ENCODE measurements at places on chromosomes 2 and 18. TPM values are rescaled to one million over a fixed set of nuclear protein-coding genes. Genes with fewer than 3 reads are reported as not detected.
A peak's percentile ranks its signal among the peaks of the same experiment; 100 is the strongest.

THAP4 gene
- 33.0 TPM for total RNA-seq

DNA sequence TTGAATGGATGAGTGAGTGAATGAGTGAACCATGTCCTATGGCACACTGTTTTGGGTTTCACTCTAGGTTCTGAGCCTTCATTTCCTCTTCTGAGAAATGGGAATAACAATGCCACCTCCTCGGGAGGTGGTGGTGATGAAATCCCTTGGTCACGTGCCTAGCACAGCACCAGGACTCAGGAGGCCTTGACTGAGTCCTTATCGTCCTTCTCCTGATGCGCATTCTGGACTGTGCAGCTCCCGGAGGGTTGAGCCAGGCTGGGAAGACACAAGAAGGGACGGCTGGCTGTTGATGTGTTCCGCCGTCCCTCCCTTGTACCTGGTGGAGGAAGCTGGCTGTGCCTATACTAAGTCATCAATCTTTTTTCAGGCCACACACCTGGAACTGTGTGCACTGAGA is 437.3 kb downstream of the ZNF521 start:
- DNase-seq, result no peak

GRCh38 chr2:153917570-153917969 is 45.8 kb downstream of the GALNT13 start:
- no peak for DNase-seq

FAM110C gene
- not detected for total RNA-seq

ACADL gene
- not detected for total RNA-seq

PAX8 gene
- 5.4 TPM for total RNA-seq

CD8B gene
- total RNA-seq, result not detected

MBD2 gene
- total RNA-seq, result 17.0 TPM

CHRND gene
- not detected for total RNA-seq

DNA sequence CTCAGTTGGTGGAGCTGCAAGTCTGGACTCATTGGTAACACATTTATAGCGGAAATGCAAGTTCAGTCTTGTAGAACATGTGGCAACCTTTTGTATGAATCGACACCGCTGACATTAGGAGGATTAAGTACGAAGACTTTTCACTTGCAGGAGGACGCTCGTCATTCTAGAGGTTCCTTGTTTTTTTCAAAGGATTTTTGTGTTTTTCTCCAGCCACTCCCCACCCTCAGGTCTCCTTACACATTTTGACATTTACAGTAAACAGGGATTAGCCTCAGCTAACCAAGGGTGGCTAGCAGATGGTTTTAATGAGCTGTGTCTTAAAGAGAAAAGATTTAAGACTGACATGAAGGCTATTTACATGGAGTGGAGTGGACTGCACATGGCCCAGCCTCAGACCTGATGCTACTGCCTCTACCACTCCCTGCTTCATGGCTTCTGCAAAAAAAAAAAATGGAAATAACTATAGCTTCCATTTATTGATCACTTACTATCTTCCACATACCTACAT is 173.8 kb downstream of the TRIB2 start:
- DNase-seq, result no peak

- DNase-seq, result no peak
Observed at GRCh38 chr2:100630473-100630977, 67.7 kb downstream of the PDCL3 start.

TMEM178A gene
- 0.10 TPM for total RNA-seq

EEF1B2 gene
- 438 TPM for total RNA-seq

DNA sequence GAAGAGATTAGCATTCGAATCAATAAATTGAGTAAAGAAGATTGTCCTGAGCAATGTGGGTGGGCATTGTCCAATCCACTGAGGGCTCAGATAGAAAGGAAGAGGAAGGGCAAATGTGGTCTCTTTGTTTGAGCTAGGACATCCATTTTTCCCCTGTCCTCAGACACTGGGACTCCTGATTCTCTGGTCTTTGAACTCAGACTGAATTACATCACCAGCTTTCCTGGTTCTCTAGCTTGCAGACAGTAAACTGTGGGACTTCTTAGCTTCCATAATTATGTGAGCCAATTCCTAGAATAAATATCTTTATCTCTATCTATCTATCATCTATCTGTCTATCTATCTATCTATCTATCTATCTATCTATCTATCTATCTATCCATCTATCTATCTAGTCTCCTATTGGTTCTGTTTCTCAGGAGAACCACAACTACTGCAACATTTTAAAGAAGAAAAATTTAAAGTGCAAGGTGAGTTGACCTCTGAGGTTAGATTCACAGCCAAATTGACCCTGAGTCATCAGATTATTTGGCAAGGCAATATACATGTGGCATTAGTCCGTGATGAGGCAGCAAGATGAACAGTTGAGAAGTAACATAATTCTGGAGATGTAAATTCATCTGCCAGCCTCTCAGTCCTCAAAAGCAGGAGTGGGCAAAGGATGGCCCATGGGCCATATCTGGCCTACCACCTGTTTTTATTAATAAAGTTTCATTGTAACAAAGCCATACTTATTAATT is 191.4 kb downstream of the PDE11A start:
- DNase-seq, result peak; percentile 4

HOXD8 gene
- 11.7 TPM for total RNA-seq

GNLY gene
- total RNA-seq, result not detected

DNA sequence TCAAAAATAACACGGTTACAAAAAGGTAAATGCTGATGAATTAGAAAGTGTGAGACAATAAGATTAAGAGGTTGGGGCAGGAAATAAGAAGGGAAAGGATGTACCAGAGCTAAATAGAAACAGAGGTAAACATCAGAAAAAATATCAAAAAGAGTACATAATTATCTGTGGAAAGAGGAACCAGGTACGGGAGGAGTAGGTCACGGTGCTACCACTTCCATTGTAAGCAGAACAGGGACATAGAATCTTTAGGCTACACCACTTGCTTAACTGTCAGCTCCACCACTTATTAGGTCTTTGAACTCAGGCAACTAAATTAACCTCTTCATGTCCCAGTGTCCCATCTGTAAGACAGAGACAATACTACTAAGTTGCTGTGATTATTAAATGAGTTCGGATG is 350.3 kb downstream of the LRATD1 start:
- no peak for DNase-seq

DNA sequence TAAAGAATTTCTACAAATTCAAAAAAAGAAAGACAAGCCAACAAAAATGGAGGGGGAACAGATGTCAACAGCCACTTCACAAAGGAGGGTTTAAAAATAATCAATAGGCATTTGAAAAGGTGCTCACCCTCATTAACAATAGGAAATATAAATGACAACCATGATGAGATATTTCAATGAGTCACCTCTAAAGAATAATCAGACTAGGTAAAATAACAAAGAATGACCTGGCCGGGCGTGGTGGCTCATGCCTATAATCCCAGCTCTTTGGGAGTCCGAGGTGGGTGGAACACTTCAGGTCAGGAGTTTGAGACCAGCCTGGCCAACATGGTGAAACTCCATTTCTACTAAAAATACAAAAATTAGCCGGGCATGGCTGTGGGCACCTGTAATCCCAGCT is 133.6 kb downstream of the KCNE4 start:
- DNase-seq, result no peak

- DNase-seq, result no peak
Observed at GRCh38 chr2:117232305-117232704, 582.2 kb upstream of the DDX18 start.

MFSD6 gene
- total RNA-seq, result 8.2 TPM

POTEI gene
- not detected for total RNA-seq

GRCh38 chr2:122340246-122340645 is 584.8 kb downstream of the TSN start:
- DNase-seq, result peak; percentile 30

GRCh38 chr2:17821535-17822444 is 5.5 kb downstream of the MSGN1 start:
- no peak for DNase-seq

GRCh38 chr2:100643467-100643866 is 80.7 kb downstream of the PDCL3 start:
- DNase-seq, result no peak

SKA1 gene
- total RNA-seq, result 36.4 TPM

DNA sequence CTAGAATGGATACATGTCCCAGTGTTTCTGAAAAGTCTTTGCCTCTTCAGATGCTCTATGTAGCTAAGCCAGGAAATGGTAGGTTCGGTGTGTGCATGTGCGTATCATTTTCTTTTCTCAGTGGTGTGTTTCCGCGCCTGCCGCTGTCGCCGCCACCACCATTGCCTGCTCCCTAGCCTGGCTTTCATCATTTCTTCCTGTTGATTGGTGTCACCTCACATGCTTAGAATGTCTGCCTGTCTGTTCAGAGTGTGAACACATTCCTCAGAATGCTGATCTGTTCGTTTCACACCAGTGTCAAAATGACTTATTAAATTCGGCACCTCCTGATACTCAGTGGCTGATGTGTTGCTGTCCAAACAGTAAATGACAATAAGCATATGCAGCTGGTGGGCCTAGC is 255.2 kb upstream of the SPRED2 start:
- no peak for DNase-seq

ALS2 gene
- 25.9 TPM for total RNA-seq

NT5C1B gene
- total RNA-seq, result not detected

DNA sequence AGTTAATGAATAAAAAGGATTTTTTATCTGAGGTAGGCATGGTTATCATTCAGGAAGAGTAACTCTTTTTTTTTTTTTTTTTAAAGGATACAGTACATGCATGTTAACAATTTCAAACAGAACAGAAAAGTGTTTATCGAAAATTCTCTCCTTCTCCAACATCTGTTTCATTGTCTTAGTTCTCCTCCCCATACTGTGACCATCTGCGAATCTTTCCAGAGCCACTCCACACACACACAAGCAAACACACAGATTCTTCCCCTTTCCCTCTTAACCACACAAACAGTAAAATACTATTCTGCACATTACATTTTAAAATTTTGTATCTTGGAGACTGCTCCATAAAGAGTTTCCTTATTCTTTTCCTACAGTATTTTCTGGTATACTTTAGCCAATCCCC is 38.0 kb downstream of the NPC1 start:
- no peak for DNase-seq

DNA sequence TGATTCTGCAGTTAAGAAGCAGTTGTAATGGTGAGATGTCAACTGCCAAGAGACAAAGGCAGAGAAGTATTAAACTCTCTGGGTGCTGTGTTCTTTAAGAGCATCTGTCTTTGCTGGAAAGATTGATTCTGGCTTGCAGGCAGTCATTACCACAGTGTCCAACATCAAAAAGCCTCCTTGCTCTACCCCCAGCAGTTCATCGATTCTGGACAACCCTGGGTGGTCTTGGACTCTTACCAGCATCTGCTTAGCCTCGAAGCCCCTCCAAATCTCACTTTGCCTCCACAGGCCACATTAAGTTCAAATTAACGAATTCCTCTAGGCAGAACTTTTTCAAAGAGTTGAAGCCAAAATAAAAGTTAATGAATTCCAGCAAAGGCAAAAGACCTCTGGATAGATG is 1061.4 kb downstream of the TSN start:
- DNase-seq, result no peak

GPR39 gene
- total RNA-seq, result 39.9 TPM

ANKRD30BL gene
- not detected for total RNA-seq

STARD6 gene
- total RNA-seq, result 0.88 TPM

DNA sequence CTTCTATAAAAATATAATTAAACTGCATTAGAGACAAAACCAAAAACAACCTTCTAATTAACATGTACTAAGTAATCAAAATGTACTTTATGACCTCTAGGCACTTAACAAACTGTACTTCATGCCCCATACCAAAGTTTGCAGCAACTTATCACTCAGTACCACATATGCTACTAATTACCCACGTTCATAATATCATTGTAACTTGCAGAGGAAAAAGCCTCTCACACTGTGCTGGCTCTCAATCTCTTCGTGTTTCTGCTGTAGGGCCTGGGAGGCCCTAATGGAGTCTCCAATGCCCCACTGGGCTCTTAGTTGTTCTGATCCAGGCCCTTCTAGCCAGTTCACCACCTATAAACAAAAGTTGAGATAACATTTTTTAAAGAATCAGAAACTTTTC is 82.1 kb upstream of the CCDC141 start:
- DNase-seq, result no peak

GRCh38 chr2:8737571-8738175 is 55.8 kb downstream of the ID2 start:
- DNase-seq, result peak; percentile 15

- no peak for DNase-seq
Observed at GRCh38 chr2:46410273-46411244, 68.8 kb upstream of the TMEM247 start.

COLEC12 gene
- 103 TPM for total RNA-seq

TBR1 gene
- not detected for total RNA-seq

SLC9A4 gene
- total RNA-seq, result not detected

Measured in RPMI7951 (cell line).